ENCODE measurements at places on chromosomes 3 and 15. TPM values are rescaled to one million over a fixed set of nuclear protein-coding genes. Genes with fewer than 3 reads are reported as not detected.

DNA sequence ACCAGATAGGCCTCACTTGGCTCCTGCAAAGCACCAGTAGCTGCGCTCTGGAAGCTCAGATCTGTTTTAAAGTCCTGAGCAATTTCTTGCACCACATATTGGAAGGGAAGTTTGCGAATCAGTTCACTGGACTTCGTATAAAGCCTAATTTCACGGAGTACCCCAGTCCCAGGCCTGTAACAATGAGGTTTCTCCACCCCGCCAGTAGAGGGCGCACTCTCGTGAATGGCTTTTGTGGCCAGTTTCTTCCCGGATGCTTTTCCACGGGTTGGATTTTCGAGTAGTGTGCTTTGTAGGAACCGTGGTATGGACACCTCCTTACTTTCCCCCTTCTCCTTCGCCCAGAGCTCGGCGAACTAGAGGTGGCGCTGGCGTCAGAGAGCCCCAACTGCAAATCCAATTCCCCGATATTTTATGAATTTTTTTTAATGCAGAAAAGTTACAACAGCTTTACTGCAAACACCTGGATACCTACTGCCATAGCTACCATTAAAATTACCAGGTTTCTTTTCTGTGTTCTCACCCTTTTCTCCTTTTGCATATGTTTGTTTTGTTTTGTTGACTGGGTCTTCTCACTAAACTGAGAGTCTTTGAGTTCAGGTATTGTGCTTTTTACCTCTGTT lies 13.3 kb downstream of the RARB start:
- no peak for DNase-seq

VWA5B2 gene
- polyA plus RNA-seq: 2.5 TPM

- no peak for DNase-seq
These were observed 508 bp upstream of the SMAD6 start for GRCh38 chr15:66701422-66702034.

SNAPC5 gene
- 40.7 TPM for polyA plus RNA-seq

TTLL13 gene
- polyA plus RNA-seq: 0.07 TPM

LYZL4 gene
- not detected for polyA plus RNA-seq

TTBK2 gene
- 12.3 TPM for polyA plus RNA-seq

DNA sequence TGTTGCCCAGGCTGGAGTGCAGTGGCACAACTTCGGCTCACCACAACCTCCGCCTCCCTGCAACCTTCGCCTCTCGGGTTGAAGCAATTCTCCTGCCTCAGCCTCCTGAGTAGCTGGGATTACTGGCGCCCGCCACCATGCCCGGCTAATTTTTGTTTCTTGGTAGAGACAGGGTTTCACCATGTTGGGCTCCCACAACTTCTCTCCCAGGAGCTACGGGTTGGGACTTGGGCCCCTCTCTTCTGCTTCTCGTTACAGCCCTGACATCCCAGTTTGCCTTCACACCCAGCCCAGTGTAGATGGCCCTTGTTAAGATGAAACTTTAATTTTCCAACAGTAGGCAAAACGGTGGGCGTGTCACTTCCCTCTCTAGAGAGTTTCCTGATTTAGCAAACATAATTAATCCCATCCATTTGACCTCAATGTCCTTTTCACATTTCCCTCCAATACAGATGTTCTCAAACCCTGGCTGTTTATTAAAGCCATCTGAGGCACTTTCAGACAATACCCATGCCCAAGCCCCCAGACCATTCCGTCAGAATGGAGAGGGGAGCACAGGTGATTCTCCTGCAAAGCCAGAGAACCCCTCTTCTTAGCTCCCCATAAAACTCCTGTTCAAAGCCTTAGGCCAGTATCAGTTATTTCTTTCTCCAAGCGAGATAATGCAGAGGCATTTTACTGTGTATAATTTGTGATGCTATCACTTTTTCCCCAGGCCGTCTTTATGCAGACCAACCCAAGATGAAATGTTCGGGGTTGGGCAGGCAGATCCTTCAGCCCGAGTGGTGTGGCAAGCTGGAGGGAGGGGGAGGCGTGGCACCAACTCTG lies 245.7 kb downstream of the XXYLT1 start:
- DNase-seq: no peak

DNA sequence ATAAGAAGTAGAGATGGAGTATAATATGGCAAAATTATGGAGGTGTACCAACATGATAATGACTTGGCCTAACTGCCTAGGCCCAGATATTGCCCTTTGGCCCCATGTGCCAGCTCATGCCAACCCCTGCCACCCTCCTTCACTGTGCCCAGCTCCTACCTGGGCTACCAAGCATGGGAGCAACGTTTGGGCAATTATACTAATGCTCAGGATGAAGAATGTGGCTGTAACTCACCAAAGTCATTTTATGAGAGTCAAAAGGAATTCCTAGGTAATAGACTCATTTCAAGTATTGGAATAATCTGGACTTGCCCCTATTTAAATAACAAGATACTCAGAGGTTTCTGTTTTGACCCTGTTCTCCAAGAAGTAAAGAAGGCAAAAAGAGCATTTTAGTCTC lies 240.2 kb upstream of the IL12A start:
- DNase-seq: no peak

GRCh38 chr3:128736601-128737000 lies 10.6 kb downstream of the RAB7A start:
- no peak for DNase-seq

CHDH gene
- polyA plus RNA-seq: 10.6 TPM

ACKR4 gene
- 3.1 TPM for polyA plus RNA-seq

All from renal pelvis (tissue), 12 donors.